ENCODE measurements at places on chromosomes 6 and 20.

DNA sequence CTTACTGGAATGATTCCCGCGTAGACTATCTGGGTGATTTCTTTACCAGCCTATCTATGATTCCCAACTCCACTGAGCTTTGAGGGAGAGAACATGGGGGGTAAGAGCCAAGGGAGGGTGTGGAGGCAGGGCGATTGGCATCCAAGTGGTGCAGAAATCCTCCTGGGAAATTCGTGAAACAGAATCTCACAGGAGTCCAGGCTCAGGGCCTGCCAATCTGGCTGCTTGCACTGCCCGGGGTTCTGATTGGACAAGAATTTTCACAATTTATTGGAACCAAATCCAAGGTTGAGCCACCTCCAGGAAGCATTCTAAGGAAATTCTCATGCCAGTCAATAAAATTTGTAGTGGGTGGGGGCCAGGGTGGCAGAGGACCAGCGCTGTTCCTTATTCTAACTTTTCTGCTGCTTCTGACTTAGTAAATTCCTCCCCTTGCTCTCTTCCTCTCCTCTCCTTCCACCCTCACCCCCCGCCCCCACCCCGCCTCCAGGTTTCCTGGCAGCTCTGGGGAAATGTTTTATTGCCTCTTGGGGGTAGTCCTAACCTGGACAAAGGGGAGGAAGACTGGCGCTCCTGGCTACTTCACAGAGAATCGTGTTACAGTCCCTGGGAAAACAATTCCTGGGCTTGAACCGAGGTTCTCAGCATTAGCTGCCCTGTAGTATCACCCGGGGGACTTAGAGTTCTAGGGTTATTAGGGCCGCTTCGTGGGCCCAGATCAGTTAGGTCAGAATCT, 3.1 kb downstream of the BMP6 start:
- no peak for DNase-seq

- DNase-seq, result no peak
Observed at GRCh38 chr20:59603176-59603575, 1.2 kb upstream of the PHACTR3 start.

DNA sequence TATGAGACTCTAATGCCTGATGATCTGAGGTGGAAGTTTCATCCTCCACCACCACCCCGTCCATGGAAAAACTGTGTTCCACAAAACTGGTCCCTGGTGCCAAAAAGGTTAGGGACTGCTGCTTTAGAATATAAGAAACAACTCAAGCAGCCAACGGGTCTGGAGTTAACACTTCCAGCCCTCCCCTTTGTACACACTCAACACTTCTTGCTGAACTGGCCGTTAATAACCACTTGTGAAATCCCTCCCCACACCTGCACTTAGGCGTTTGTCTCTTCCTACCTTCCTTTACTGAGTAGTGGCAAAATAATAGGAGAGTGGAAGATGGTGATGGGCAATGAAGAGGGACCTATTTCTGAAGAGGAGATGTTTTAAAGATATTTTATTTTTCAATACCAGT, 10.5 kb downstream of the SAYSD1 start:
- no peak for DNase-seq

DNA sequence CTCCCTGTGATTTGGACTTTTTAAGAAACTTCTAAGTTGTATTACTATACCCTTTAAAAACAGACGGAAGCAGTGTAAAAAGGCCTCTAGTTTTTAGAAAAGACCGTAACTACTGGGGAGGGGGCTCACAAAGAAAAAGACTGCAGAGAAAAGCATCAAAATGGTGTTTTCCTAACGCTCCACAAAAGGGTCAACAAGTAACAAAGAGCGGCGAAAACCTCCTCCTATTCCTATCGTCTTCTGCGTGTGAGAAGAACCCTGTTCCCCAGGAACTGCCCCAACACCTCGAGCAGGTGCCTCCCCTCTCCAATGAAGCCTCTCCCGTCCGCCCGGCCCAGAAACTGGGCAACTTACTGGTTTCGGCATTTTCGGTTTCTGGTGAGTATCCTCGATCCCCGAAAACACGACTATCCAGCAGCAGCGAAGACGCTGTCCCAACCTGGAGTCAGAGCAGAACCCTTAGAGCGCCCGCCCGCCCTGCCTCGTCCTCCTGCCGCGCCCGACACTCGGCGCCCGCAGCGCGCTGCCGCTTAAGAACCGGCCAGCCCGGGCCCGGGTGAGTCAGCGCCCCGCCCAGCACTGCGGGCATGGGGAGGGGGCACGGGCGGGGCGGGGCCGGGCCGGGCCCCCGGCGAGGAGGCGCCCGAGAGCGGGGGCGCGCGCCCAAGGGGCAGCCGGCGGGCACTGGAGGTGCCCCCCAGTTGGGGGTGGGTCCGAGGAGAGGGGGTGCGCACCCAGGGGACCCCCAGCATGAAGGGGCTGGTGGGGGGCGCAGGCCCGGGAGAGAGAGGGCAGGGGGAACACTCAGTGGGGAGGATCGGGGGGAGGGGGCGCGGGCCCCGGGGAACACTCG, 1.2 kb downstream of the EZR start:
- DNase-seq, result peak; percentile 81

GRCh38 chr20:35564905-35565304, 23.0 kb downstream of the ERGIC3 start:
- DNase-seq, result no peak

DNA sequence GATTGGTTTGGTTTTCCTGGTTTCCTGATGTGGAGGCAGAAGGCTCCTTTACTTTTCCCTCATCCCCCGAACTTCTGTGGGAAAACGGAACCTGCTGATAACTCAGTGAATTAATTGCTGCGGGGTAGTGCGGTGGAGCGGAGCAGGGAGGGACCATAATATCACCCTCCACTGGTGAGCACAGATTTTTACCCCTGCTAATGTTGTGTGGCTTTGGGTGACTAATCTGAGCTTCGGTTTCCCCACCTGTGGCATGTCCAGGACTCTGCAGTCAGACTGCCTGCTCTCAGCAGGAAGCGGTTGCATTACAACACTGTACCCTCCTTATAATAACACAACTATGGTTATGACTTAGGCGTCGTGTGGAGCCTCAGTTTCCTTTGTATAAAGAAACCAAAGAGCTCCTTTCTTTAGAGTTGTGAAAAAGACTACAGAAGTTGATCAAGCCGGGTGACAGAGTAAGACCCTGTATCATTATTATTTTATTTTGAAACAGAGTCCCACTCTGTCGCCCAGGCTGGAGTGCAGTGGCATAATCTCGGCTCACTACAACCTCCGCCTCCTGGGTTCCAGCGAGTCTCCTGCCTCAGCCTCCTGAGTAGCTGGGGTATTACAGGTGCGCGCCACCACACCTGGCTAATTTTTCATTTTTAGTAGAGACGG, 2.2 kb upstream of the ID1 start:
- DNase-seq, result no peak

DNA sequence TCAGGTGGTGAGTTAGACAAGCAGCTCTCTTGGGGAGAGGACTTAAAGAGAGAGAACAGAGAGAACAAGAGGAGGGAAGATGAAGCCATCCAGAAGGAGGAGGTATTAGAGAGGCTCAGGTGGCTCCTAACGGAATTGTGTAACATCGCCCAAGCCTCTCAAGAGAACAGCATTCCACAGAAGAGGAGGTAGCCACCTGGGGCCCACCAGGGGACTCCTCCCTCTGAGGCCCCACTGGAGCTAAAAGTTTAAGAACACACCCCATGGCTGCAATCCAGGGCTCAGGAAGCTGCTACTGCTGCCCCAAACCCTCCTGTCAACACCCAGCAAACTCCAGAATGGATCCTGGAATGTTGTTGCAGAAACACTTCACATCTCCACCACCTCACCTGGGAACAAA, 23.6 kb upstream of the MDFI start:
- no peak for DNase-seq

DNA sequence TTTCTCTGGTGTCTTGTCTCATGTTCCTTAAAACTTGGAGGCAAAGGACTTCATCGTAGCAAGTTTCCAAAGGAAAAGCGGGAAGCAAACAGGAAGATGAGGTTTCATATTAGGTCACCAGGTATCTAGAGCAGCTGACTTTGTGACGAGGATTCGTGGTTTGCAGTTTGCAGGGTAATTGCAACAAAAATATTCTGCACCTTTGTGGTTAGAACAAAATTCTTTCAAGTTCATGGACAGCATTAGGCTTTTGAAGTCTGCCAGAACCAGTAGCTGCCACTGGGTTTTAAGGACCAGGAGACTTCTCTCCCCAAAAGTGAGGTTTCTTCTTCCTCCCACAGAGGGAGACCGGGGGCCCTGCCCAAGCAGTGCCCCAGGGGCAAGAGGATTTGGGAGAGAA, 63.4 kb downstream of the RPP40 start:
- no peak for DNase-seq

DNA sequence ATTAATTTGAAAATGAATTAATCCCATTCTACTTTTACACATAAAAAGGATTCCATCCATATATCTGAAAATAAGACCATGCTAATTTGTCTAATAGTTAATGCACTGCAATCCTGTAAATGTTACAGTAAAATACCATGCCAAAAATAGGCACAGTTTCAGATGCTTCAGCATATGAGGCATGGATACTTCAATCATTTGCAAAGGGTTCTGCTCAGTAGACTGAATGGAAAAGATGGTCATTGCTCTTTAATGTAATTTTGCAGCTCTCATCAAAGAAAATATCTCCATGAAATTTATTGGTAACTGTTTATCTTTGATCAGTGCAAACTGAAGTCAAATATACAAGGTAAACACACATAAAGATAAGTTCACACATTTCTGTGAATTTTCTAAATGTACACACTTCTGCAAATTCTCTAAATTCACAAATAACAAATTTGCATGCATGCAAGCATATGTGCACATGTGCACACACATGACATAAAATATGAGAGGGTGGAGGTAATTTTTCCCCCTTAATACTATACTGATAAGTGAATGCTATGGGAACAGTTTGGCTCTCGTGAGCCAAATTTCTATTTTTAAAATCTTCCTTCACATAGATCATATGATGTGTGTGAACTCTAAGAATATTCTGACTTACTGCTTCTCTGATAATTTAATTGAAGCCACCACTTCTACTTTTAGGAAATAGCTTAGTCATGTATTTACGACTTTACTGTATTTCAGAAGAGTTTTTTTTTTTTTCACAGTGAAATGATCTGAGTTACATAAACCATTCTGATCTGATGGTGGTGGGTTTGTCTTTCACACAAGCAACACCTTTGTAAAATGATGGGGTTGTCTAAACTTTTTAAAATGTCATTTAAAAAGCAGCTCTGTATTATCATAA, 996.8 kb upstream of the CITED2 start:
- no peak for DNase-seq

DNA sequence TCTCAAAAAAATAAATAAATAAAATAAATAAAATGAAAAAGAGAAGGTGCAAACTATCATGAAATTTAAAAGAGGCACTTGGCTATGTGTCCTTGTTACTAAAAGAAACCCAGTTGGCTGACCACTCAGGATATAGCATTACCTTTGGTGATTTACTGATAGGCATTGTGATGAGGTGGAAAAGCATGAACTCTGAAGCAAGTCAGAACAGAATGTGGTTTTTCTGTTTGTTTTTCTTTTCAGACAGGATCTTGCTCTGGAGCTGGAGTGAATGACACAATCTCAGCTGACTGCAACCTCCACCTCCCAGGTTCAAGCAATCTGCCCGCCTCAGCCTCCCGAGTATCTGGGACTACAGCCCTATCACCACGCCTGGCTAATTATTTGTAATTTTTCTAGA, 31.9 kb downstream of the ZNF184 start:
- no peak for DNase-seq

DNA sequence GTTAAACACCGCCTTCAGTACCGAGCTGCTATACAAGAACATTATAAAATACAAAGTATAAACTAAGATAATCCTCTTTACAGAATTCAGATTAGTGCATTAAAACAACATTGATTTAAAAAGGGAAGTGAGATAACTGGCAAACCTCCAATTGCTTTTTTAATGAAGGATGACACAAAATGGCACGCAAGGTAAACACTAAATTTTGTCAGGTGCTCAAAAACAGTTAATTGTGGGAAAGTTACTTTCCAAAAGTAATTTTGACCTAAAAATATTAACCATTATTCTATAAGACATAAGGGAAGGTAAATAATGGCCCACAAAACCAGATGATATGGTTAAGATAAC, 53.3 kb downstream of the STX7 start:
- DNase-seq, result no peak

- no peak for DNase-seq
Observed at GRCh38 chr6:163226181-163226835, 188.2 kb upstream of the QKI start.

DNA sequence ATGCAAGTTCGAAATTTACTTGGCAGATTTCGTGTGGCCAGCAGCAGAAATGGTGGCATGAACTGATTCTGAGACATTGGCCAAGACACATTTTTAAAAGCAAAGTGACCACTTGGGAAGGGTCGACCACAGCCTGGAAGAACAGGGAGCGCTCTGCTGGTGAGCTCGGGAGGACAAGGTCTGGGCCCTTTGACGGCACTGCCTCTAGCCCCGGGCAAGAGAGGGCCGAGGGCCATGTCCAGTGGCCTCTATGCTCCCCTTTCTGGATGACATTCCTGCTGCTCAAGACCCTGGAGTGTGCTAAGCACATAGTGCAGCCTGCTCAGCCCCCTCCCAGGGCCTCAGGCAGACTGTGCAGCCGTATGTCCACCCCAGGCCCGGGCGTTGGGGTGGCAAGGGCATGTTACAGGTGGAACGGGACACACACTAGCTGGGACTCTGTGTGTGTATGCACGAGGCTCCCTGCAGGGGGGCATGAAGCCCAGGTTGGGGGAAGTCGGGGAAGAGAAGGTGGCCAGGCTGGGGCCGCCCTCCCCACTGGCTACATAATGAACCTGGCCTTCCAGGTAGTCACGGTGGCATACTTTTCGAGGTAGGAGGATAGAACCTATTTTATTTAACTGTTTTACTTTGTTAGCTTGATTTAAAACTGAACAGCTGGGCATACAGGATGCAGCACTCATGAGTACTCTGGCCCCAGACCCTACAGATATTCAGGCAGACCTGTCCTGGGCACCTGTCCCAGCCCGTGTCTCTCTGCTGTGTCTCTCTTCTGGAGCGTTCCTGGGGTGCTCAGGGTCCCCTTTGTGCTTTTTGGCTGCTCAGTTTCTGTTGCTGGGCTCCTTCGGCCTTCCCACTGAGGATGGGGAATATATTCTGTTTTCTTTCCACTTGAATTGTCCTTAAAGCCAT, 6.4 kb downstream of the SYNJ2 start:
- no peak for DNase-seq

- no peak for DNase-seq
Observed at GRCh38 chr20:61790116-61790827, 275.4 kb downstream of the TAF4 start.

- DNase-seq, result peak; percentile 93
Observed at GRCh38 chr6:111483736-111484632, 966 bp upstream of the REV3L start.

DNA sequence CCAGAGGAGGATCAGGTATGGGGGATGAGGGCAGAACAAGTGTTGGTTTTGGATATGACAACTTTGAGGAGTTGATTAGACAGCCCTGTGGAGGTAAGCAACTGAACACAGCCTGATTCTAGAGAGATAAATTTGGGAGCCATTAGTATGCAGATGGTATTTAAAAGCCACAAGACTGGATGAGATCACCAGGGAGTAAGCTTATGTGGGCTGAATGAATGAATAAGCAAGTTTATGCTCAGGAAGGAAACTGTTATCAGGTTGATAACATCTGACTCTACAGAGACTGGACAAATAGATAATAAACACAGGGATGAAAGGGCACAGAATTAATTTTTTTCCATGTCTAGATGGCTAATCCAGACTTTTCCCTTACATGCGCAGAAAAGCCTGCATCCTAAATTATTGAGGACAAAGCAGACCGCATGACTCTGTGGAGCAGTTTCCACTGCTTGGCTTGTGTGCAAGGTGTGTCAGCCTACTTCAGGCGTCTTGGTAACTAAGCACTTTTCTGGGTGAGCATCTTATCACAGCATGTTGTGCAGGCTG, 150.6 kb downstream of the GJA10 start:
- DNase-seq, result no peak

All from right forelimb (tissue), 1 donor.